ENCODE measurements at places on chromosomes 3 and 15.

GRCh38 chr3:115834068-115834467, 210.8 kb downstream of the GAP43 start:
- DNase-seq: no peak

DNA sequence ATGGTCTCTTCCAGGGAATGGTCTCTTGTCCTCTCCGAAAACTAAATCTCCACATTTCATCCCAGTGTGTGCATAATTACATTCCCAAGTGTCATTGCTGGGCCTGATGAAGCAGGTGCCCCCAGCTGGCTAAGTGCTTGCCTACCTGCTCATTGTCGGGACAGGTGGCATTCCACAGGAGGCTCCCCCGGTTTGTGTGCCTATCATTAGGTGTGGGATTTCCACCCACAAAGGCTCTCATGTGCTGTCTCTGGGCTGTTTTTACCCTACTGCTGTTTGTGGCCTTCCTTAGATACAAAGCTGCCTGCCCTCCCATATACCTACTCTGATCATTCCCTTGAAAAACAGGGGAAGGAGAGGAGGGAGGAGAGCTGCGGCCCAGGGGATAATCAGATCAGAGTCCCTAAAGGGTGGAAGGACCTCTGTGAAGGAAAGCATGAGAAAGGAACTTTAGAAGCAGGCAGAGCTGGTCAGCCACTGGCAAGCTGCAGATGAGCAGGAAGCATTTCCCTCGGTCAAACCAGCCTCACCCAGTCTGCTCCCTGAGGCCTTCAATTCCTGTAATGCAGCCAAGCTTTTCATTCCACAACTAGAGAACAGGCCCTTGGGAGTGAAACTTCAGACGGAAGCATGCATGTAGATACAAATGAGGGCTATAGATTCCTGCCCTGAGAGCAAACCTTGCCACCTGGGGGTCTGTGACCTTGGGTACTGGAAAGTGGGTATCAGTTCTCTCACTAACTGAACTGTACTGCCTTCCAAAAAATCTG, 60.7 kb upstream of the HEG1 start:
- DNase-seq: no peak

DNA sequence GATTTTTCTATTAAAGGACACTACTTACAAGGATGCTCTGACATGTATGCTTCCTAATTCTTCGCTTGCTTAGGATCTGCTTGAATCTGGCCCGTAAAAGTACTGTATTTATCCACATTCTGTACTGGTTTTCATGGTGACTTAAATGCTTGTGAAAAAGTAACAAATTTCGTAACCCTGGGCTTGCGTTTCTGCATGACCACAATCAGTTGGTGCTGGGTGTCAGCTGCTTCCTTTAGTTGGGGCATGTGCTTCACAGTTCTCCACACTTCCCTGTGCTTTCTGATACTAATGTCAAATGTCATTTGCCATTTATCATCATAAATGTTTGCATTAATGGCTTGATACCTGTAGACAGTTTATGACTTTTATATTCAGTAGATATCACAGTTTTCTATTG, 218.4 kb upstream of the MLF1 start:
- DNase-seq: no peak

- DNase-seq: no peak
Observed at GRCh38 chr3:2921452-2921851, 188.7 kb downstream of the IL5RA start.

DNA sequence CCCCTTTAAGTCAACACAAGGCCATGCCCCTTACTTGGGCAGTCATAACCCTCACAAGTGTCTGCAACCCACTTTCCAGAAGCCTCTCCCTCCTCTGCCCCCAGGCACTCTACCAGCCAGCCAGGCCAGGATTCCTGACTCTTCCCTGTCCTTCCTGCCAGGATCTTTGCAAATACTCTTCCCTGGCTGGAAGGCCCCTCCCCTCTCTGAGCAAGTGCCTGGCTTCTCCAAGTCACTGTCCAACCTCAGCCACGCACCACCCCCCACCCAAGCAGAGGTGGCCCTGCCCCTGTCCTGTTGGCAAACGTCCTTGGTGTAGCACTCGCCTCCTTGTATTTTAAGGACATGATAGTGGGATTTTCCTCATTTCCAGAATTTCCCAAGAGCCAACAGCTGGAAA, 54.7 kb upstream of the USP3 start:
- DNase-seq: no peak

DNA sequence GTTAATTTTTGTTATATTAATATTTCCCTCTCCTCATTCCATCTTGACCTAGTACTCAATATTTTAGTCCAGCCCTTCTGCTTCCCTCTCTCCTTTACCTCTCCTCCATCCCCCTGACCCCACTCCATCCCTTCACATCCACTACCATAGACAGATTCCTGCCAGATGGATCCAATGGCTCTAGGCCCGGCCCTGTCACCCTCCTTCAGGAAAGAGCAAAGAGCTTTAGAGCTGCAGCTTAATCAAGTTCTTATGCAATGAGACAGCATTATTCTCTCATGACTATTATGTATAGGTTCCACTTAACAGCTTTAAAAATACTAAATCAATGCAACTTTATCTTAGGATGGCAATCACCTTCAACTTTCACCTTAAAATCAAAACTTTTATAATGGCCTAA, 200.7 kb upstream of the TTC14 start:
- DNase-seq: no peak

DNA sequence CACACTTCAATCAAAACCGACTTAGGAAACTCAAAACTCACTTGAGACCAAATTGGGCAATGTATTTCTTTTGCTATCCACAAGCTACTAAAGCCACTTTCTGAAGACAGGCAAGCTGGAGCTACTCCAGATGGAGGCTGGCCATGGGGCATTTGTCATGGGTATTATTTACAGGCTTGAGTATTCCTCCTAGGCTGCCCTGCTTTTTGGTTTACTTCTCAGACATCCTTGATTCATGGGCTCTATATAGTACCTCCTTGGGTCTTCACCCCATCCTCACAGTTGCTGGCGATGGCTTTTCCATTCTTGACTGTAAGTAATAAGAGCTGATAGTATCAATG, 18.6 kb upstream of the SYNM start:
- no peak for DNase-seq

GRCh38 chr3:151819910-151820309, 6.0 kb downstream of the AADAC start:
- no peak for DNase-seq

GRCh38 chr3:166634091-166634746, 745.9 kb downstream of the ZBBX start:
- DNase-seq: no peak

- DNase-seq: no peak
Observed at GRCh38 chr3:4943549-4943948, 35.7 kb upstream of the BHLHE40 start.

- DNase-seq: no peak
Observed at GRCh38 chr15:70633103-70633831, 130.1 kb downstream of the UACA start.

DNA sequence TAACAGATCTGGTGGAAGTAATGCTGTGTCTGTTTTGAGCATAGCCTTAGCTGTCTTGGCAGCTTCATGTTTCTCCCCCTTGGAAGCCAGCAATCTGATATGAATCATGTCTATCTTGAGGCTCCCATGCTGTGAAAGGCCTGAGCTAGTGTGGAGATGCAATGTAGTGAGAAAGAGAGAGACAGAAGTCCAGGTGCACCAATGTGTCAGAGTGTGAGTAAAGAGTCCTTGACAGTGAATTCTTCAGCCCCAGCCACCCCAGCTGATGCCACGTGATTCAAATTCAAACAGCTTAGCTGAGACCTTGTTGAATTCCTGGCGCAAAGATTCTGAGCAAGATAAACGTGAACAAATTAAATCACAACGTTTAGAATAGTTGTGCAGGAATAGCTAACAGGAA, 704.2 kb downstream of the EDEM1 start:
- no peak for DNase-seq

DNA sequence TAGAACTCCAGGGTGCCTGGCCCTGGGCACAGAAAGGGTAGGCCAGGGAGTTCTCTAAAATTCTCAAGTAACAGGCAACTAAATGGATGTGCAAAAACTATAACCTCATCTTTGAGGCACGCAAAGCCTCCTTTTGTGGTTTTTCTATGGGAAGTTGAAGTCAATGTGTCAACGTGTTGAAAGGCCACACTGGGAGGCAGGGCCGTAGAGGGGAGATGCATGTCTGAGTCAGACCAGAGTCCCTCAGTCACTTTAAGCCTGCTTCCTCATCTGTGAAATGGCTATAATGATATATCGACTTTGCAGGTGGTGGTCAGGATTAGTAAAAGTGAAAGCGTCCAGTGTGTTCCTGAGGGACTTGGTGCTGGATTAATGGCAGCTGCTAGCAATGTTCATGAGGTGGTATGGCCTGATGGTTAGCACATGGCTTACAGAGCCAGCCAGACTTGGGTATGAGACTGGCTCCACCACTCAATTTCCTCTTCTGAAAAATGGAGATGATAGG, 17.0 kb downstream of the TGM5 start:
- no peak for DNase-seq

DNA sequence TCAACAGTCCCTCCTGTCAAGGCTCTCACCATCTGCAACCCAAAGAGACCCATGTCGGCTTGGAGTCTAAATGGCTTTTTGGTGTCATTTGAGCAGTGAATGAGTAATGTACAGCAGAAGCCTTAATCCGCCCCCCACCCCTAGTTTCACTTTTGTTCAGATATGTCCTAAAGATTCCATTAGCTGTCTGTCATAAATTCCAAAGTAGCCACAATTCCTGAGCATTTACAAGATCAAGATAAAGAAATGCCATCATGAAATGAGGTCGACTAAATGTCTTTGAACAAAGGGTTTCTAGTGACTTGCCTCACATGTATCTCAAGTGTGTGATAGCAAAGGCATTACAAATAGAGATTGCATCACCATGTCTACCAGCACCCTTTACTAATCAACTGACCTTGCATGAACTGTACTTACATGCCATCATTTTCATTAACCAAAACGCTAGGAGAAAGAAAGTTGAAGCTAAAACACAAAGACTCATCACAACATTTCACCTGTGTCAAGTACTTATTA, 123.8 kb upstream of the PHLDB2 start:
- no peak for DNase-seq
